ENCODE measurements at places on chromosomes 6 and 20.

DNA sequence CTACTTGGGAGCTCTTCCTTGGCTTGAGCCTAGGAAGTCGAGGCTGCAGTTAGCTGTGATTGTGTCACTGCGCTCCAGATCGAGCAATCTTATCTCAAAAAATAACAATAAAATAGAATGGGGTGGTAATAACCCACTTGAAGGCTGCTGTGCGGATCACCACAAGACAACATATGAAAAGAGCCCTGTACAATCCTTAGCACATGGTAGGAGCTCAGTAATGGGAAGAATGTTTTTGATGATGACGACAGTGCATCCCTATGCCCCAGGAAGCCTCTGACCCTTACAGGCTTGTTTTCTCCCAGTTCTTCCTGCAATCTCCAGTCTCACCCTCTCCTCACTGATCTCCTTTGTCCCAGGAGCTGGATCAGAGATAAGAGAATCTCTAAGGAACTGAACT, 15.5 kb downstream of the SCUBE3 start:
- DNase-seq, result no peak

- DNase-seq, result no peak
Observed at GRCh38 chr6:53506872-53507271, 38.0 kb downstream of the GCLC start.

DNA sequence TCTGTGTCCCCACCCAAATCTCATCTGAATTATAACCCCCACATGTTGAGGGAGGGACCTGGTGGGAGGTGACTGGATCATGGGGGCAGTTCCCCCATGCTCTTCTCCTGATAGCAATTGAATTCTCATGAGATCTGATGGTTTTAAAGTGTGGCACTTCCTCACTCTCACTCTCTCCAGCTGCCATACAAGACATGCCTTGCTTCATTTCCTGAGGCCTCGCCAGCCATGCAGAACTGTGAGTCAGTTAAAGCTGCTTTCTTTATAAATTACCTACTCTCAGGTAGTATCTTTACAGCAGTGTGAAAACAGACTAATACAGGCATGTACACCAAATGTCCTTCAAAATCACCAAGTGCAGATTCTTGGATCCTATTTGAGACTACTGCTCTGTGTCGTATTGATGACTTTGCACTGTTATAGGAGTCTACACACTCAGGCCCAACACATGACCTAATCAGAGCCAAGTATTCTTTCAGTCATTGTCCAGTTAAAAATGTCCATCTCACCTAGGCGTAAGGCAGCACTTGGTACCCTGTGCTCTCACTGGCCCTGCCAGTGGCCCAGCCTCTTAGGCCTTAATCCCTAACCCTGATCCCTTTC, 52.8 kb upstream of the UST start:
- peak; percentile 22 for DNase-seq

GRCh38 chr6:79463621-79464050, 73.6 kb downstream of the LCA5 start:
- DNase-seq, result no peak

GRCh38 chr6:105179244-105180065, at the start of gene POPDC3:
TSS of gene POPDC3 (minus strand) at chr6:105180014. CDS start at chr6:105161909, 18,105 bp downstream.
- DNase-seq, result peak; percentile 41

DNA sequence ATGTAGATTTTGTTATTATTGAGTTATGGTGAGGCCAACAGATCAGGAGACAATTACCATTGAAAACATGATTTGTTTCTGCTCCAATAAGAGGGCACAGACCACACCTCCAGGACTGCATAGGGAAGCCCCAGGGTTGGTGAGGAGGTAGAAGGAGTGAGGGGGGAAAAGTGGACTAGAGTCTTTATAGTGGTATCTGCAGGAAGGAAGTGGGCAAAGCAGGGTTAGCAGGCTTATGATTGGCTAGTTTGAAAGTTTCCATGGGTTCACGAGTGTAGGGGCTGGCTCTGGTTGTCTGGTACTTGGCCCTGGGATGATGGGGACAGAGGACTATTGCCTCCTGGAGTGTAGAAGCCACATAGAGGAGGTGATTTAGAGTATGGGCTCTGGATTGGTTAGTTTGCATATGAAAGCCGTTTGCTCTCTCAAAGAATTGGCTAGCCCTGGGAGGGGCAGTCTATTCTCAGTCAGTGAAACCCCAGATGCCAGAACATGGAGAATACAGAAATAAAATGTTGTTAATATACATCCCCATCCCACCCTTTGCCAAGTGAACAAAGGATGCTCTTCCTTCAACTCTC, 156.6 kb downstream of the KLHL32 start:
- DNase-seq, result no peak
